Esophagus (tissue), 2 donors: ENCODE measurements at places on chromosomes 13 and 19. TPM values are rescaled to one million over a fixed set of nuclear protein-coding genes. Genes with fewer than 3 reads are reported as not detected.

Gene LRRC63
- polyA plus RNA-seq, result 0.01 TPM

Gene ZNF442
- 0.26 TPM for polyA plus RNA-seq

Gene SELENOV
- polyA plus RNA-seq, result not detected

Gene IGSF23
- polyA plus RNA-seq, result not detected

Gene ATXN8OS
- polyA plus RNA-seq, result not detected
